ENCODE measurements at places on chromosomes 6 and 20.

DNA sequence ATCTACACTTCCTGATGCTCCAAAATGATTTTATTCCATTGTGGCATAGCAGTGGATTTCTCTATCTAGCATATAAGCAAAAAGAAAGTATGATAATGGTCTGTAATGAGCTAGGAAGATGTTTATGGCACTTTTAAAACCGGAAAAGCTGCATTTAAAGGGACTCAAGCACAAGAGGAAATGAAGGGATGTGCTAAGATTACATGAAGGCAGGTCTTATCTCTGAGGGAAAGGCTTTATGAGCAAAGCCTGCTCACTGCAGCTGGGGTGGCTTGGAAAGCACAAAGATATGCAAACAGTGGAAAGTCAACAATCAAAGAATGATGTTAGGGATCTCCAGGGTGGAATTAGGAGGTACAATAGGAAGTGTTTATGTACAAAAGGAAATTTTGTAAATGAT lies 138.2 kb downstream of the TENT5A start:
- DNase-seq = no peak

GRCh38 chr20:63127700-63128364 lies 88.1 kb downstream of the YTHDF1 start:
- no peak for DNase-seq

DNA sequence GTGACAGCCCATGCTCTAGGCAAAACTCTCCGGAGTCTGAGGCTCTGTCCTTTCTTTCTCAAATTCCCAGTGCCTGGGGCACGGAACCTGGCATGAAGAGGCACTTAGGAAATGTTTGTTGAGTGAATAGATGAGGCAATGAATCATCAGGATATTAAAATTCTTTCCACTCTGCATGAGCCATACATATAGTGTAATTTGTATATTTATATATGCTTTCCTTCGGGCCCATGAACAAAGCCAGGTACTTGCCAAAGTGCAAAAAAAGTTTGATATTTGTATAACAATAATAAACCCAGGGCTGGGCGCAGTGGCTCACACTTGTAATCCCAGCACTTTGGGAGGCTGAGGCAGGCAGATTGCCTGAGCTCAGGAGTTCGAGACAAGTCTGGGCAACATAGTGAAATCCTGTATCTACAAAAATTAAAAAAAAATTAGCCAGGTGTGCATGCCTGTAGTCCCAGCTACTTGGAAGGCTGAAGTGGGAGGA lies 212.3 kb upstream of the ZNF217 start:
- no peak for DNase-seq

DNA sequence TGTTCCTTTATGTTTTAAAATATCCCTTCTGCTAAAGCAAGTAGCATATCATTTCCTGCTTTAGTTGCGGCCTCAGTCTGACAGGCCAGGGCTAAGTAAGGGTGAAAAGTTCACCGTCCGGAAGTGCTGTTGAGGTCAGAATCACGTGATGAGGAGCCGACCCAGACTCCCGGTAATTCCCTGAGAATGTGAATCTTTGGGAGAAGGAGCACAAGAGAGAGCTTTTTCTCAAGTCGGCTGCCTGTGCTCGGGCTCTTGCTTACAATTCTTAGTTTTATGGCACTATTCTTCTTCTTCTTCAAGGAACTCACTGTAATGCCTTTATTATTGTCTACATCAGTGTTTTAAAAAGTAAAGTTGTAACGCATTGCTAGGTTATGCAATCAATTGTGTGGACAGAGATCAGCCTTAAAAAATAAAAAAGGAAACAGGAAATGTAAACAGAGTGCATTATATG lies 309.3 kb downstream of the PRL start:
- DNase-seq = no peak

- DNase-seq = peak; percentile 53
Measured at GRCh38 chr20:63567386-63568169, 6.5 kb downstream of the HELZ2 start.

DNA sequence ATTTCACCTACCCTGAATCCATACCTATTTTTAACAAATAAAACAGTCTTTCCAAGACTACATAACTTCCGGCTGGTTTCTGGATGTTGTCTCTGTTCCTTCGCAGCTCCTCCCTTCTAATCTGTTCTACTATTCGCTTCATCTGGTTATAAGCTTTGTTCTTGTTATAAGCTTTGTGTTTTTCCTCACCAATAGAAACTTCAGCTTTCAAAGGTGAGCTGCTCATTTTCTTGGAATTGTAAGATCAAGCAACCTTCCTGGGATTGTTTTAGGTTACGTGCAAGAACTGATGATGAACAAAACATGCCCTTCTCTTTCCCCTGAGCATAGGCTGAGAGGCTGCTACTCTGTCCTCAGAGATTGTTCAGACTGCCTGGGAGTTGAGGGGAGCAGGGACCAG lies 2.1 kb downstream of the GFOD1 start:
- DNase-seq = no peak

- DNase-seq = peak; percentile 37
Measured at GRCh38 chr6:11785774-11786579, 7.4 kb upstream of the ADTRP start.

DNA sequence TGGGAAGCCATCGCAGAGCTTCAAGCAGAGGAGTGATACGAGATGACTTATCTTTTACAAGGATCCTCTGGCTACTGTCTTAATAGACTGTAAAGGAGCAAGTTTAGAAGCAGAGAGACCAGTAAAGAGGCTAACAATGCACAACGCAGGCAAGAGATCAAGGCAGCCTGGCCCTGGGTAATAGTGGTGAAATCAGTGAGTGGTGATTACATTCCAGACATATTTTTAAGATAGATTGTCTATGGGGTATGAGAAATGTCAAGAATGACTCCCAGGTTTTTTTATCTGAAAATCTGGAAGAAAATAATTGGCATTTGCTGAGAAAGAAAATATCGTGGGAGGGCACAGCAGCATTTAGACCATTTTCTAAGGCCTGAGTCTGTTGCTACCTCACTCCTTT lies 213.6 kb upstream of the HTR1E start:
- no peak for DNase-seq

DNA sequence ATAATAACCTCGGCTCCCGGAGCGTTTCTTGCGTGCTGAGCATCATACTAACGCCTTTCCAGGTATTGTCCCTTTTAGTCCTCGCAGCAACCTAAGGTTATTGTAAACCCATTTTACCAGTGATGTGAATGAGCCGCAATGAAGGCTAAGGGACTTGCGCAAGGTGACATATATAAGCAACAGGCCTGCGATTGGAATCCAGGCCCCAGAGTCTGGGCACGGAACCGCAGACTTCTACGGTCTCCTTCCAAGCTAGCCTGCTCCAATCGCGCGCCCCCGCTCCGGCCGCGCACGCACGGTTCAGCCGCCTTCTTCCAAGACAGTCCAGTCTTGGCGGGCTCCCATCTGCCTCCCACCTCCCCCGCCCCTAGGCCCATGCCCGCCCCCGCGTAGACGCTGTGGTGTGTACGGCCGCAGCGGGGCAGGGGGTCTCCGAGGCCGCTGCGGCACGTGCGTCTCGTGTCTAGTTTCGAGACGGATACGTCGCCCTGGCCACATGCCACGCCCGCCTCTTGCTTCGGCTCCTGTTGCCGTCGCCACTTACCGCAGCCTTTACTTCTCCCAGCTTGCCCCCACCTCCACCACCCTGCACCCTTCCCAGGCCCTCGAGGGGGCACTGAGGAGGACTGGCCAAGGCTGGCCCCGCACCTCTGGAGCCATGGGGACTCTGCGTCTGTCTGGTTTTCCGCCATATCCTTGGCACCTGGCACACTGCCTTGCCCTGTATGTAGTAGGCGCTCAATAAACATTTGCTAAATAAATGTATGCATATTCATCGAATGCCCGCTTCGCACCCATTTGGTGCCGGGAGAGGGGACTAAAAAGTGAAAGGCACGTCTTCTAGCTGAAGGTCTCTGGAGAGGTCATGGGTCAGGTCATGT lies 855 bp upstream of the GFOD1 start:
- DNase-seq = no peak

DNA sequence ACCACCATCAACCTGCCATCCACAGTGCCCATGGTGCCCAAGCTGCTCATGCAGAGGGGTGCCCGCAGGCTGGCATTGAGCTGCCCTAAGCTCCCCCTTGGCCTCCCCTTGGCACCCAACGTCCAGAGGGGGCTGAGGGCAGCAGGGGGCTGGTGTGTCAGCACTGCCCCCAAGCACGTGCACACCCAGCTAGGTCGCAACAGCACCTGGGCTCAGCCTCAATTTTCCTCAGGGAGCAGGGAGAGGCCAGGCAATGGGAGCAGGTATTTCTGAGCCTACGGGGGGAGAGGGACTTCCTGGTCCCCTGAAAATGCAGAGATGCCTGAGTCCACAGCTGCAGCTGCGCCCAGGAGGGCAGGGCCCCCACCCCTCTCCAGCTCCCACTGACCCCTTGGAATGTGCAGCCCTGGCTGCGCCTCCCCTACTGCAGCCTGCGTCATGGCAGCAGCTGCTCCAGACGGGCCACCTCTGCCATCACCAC lies 204.2 kb downstream of the ANKRD60 start:
- DNase-seq = no peak

GRCh38 chr6:56291302-56291917 lies 44.0 kb upstream of the COL21A1 start:
- DNase-seq = no peak

DNA sequence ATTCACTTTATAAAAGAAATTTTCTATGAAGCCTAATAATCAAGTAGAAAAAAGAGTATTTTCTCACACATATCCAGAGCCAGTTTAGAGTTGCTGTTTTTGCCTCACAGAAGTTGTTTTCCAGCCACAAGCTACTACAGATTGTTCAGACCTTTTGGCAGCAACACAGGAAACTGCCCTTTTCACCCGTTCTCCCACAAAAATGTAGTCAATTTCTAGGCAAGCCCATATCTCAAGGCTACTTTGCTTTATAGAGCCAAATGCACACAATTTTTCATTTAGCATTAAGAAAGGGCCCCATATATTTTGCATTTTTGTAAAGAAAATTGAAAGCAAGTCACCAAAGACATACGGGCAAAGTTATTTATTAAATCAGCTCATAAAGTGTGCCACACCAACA lies 49.5 kb downstream of the EPB41L2 start:
- DNase-seq = no peak

- no peak for DNase-seq
Measured at GRCh38 chr20:57660922-57661745, 40.9 kb upstream of the ZBP1 start.

- DNase-seq = no peak
Measured at GRCh38 chr6:56230976-56231566, 16.3 kb downstream of the COL21A1 start.

Data from stimulated activated CD4-positive, alpha-beta T cell treated with anti-CD3 and anti-CD28 coated beads, Interleukin-15, amount 100 ng/mL, for 48 hours (primary cell).